ENCODE measurements at places on chromosomes 12 and 14.

- DNase-seq, result no peak
Observed at GRCh38 chr12:13504736-13505135, 308.2 kb downstream of the EMP1 start.

- no peak for DNase-seq
Observed at GRCh38 chr14:60506985-60507829, 1.7 kb upstream of the SIX6 start.

DNA sequence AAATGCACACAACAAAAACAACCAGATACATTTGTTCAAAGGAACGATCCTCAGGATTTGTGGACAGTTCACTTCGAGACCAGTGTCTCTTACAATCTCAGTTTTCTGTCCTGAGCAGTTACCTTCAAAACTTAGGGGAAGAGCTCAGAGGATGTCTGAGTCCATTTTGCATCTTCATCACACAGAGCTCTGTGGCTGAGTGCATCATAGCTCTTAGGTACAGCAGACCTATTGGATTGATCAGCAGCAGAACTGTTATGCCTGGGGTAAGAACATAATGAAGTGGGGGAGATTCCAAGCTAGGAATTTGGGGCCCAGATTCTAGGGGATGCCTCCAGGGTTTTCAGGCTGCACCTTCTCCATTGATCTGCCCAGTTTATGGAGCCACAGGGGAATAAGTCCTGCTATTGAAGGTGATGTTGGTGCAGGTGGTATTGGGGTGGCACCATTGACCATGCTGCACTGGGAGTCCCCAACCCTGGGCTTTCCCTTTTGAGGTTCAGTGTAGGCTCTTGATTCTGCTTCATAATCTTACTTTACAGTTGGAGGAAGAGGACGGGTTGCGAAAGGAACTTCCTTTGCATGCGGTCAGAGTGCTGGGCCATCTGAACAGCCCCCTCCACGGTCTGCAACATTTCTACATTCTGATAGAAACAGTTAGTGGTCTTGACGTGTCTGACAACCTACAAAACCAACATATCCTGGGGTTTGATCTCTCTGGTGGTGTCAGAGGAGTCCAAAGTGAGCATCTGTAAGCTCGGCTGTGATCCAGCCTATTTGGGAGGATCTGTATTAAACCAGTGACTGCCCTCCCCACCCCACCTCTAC is 112.8 kb downstream of the CHST11 start:
- DNase-seq, result peak; percentile 46

DNA sequence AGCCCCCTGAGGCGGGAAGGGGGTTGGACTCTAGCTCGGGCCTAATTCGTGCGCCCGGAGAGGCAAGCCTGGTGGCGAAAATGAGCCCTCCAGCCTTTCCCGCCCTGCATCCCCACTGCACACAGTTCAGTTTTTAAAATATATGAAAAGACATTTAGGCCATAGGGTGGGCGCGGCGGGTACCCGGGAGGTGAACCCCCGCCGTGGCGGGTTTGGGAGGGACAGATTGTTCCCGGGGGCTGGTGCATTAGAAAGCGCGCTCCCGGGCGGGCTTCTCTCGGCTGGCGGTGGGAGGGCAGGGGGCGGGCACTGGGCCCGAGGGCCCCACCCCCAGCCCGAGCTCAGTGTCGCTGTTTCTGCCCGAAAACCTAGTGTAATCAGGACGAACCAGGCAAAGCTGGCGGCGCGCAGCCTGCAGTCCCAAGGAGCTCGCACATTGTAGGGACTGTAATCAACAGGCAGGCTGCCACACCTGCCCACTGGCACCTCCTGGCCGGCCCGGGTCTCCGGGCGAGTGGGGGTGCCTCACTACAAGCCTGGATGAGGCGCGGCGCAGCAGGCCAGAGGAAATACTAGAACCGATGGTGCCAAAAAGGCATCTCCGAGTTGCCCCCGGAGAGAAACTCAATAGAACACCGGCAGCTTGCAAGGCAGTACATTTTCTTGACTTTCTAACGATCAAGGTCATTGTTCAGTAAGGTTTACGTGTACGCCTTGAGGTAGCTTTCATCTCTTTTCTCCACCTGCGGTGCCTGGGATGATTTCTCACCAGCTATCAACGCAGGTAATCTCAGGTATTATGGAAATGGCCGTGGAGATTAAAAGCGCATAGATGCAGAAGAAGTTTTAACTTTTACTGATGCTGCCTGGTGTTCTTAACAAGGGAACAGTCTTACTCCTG is 764 bp upstream of the SPTB start:
- DNase-seq, result peak; percentile 36

DNA sequence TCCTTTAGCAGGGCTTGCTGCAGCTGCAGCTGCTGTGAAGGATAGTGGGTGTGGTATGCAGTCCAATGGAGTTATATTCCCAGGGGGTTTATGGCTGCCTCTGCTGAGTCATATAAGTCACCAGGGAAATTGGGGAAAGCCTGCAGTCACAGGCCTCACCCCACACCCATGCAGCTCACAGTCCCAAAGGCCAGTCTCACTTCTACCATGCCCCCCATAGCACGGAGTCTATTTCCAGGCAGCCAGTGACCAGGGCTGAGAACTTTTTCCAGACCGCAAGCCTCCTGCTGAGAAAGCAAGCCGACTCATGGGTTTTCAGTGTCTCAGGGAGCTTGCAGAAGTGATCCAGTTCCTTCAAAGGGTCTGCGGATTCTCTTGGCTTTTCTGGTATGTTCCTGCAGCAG is 322.4 kb upstream of the CLEC14A start:
- no peak for DNase-seq

- no peak for DNase-seq
Observed at GRCh38 chr14:106883218-106883692, 1356.9 kb downstream of the TMEM121 start.

DNA sequence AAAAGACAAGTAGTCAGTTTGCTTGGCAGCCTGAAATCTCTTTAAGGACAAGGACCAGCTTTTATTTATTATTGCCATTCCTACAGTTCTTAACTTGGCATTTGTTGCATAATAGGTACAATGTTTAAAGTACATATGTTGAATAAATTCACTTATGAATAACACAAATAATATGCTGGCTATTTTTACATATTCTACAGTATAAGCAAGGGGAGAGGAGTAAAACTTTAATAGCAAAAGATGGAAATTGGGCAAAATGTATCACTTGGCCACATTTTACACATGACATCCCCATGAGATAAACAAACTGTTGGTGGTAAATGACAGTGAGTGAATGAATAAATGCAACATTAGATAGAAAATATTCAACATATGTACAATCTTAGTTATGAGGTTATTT is 333.1 kb downstream of the DIO2 start:
- no peak for DNase-seq

- DNase-seq, result no peak
Observed at GRCh38 chr12:57097554-57097835, 8.6 kb downstream of the NAB2 start.

DNA sequence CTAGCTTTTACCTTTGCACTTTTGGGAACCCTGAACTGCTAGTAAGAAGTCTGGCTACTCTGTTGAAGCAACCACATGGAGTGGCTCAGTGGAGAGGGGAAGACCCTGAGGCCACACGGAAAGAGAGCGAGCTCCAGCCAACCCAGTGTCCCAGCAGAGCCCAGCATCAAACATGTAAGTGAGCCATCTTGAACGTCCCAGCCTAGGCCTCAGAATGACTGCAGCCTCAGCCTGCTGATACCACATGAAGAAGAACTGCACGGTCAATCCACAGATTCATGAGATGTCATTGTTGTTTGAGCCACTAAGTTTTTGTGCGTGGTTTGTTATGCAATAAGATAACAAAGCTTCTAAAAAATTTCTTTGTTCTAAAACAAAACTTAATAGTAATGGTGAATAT is 40.2 kb downstream of the TFCP2 start:
- DNase-seq, result no peak

- no peak for DNase-seq
Observed at GRCh38 chr12:122003651-122004611, 17.8 kb upstream of the BCL7A start.
